ENCODE measurements at places on chromosomes 16 and 17. TPM values are rescaled to one million over a fixed set of nuclear protein-coding genes. Genes with fewer than 3 reads are reported as not detected.
A peak's percentile ranks its signal among the peaks of the same experiment; 100 is the strongest.

CACNG4 gene
- not detected for total RNA-seq

ABCC1 gene
- 95.7 TPM for total RNA-seq

WFIKKN2 gene
- total RNA-seq: not detected

CHRNB1 gene
- 6.6 TPM for total RNA-seq

C17orf50 gene
- total RNA-seq: not detected

KRT39 gene
- total RNA-seq: not detected

RNF222 gene
- total RNA-seq: not detected

GAS7 gene
- 0.18 TPM for total RNA-seq

TRPV3 gene
- 0.92 TPM for total RNA-seq

DNA sequence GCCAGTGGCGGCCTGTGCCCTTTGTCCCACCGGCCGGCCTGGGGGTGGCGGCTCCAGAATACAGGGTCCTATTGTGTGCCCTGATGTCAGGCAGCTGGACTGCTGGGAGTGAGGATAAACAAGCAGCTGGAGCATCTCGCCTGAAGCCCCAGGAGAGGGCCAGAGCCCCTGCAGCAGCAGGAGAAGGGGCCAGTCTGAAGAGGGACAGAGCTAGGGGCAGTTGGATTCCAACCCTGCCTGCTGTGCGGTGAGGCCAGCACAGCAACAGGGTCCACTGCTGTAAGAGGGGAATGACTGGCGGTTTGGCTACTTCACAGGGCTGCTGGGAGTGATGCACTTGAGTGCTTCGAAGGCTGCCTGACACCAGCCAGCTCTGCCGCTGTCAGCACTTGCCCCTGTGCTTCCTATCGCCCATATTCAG is 25.0 kb downstream of the RAB11FIP4 start:
- no peak for DNase-seq

DNA sequence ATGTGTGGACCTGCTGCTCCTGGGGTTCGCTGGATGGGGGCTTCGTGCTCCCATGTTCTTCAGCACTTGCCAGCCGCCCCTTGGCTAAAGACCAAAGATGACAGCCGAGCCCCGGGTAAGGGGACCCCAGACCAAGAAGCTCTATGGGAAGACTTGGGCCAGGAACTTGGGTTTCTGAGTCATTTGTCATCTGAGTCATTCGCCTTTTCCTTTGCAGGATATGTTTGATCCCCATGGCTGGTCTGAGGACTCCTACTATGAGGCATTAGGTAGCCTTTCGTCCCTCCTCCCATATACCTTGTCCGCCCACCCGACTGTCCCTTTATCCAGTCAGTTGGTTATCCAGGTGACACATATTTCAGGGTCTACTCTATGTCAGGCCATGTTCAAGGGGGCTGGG is 17.7 kb upstream of the ITGB4 start:
- DNase-seq: no peak

DNA sequence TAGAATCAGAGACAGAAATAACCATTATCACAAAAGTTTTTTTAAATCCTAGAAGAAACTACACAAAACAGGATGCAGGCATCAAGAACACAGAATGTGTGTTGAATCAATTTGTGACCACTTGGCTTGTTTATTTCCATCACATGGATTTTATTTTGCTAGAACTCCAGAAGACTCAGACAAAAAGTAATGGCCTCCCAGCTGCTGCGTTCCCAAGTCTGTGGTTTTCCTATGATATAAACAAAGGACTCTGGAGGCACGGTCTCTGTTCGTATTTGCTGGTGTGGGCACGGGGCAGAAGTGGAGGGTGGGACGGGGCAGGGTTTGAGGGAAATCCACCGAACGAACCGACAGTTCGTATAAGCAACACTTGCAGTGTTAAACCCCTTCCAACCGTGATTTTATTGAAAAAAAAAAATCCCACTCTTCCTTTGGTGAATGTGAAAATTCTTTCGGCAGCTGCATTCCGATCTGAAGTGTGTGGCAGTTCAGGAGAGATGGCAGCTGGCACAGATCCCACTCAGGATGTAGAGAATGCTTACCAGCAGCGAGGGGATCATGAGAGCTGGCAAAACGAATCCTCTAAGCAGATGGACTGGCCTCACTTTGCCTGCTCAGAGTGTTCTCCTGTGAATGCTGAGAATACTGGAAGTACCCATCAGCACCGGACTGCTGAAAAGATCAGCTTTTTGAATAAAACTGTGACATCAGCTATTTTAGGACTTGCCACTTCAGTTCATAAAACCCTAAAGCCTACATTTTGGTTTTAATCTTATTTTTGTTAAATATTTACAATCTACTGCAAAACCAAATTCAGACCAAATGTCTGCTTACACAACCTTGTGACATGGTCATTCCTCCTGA is 165.2 kb downstream of the VPS53 start:
- DNase-seq: no peak

- DNase-seq: peak; percentile 32
Observed at GRCh38 chr17:59154292-59154720, 680 bp downstream of the SKA2 start.

- no peak for DNase-seq
Observed at GRCh38 chr16:57828272-57829161, 26.2 kb upstream of the KIFC3 start.

DNA sequence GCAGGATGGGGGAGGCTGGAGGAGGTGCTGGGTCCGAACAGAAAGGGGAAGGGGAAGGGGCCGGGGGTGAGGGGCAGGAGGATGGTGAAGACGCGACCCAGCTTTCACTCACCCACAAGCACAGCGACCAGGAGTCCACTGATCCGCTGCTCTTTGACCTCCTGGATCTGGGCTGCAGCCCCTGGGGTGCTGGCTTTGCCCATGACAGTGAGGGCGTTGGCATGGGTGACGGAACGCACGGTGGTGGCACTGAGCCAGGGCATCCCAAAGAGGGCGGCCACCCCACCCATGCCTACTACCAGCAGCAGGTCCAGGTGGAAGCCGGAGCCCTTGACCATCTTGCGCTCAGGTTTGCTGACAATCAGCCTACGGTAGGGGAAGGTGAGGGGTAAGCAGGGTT is 14.9 kb downstream of the SLC4A1 start:
- DNase-seq: no peak

GRCh38 chr16:87819983-87820382 is 49.3 kb downstream of the SLC7A5 start:
- DNase-seq: no peak

DNA sequence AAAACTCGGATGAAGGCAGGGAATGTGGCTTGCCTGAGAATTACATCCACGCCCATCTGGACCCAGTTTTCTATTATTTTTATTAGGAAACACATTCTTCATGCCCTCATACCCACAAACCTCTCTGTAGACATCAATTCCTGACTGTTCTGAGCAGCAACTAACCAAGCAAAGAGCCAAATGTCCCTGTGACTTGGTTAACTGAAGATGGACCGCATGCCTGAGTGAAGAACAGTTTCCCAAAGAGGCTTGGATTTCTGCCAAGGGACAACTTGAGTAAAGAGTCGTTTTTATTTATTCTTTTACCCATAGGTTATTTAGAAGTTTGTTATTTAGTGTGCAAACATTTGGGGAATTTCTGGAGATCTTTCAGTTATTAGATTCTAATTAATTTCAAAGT is 259.8 kb downstream of the GRIN2A start:
- no peak for DNase-seq

GRCh38 chr17:40443196-40443987 is at the start of gene IGFBP4:
Gene IGFBP4 (plus strand): TSS chr17:40443450. CDS start chr17:40443736, 286 bp downstream.
- DNase-seq: peak; percentile 66

DNA sequence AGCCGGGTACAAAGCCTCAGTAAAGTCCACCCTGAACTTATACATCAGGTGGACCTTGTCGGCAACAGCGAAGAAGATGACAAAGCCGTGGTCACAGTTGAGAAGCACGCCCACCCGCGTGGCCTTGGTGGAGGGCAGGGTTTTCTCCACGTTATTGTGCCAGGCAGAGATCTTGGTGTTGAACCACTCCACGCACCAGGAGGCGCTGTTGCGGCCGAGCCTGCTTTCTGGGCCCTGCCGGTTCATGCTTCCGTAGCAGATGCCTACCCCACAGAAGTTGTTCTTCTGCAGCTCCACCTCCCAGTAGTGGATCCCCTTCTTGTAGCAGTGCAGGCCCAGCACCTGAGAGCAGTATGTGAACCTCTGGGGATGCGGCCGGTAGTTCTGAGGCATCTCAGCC is 22.1 kb downstream of the TRIM25 start:
- peak; percentile 23 for DNase-seq

- no peak for DNase-seq
Observed at GRCh38 chr17:37885136-37885535, 39.1 kb upstream of the TBC1D3K start.

DNA sequence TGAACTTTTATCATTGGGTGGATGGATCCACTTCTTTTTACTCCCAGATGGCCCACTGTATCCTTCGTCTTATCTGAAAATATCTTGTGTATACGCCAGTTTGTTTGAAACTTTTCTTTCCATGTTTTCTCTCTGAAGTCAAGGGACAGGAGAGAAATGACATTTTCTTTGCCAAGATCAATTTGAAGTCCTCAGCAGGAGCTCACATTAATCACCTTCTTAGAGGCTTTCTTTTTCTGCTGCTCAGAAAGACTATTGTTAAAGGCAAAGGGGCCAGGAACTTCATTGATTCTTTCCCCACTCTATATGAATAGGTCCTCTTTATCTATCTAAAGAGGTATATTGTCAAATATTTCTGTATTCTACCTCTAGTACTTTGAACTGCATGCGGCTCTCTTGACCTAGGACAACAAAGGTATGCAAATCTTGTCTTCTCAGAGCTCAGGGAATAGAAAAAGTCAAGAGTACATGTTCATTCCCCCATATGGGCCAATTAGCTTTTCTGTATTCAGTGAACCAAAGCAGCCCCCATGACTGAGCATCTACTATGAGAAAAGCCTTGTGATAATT is 583.3 kb downstream of the HS3ST4 start:
- no peak for DNase-seq

GRCh38 chr17:62303476-62303875 is 76.9 kb upstream of the EFCAB3 start:
- no peak for DNase-seq

DNA sequence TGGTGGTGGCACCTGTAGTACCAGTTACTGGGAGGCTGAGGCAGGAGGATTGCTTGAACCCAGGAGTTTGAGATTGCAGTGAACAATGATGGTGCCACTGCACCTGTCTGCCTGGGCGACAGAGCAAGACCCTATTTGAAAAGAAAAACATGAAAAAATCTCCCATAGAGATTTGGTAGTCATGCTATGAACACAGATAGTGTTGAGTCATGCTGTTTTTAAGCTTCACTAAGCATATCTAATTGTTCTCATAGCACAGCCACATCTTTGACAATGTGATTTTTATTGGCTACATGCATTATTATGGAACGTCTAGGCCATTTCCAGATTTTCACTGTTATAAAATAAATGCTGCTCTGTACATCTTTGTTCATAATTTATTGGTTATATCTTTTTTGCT is 6.0 kb downstream of the IL34 start:
- DNase-seq: no peak

GRCh38 chr17:60630352-60630751 is 30.4 kb downstream of the PPM1D start:
- DNase-seq: no peak

DNA sequence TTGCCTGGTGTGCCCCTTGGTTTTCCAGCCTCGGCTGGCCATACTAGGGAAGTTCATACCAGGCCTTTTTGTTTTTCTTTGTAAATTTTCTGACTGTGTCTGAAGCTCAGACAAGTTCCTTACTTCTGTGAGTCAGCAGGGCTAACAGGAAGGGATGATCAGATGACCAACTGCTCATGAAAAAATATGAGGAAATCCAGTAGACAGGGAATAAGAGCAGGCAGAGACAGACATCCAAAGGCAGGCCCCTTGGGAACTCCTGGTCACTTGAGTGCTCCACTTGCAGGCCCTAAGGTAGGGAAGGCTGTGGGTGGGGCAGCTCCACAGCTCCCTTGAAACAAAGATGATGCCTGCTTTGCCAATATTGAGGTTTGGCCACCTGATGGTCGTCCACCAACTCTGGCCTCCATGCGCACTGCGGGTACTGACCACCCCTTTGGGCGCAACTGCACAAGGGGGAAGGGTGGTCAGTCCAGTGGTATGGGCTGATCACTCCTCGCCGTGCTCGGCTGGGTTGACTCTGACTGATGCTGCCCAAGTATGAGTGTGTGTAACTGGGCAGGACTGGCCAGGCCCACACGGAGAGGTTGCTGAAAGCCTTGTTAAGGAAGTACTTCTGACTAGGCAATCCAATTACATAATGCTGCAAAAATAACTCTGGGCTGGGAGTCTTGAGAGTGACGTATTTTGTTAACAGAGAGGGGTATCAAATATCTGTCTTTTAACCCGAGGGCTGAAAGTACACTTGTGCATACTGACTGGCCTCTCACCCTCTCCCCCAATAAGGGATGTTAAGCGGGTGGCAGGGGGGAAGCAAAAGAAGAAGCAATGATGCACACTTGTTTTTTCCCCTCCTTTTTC is 20.8 kb upstream of the ZFHX3 start:
- no peak for DNase-seq

DNA sequence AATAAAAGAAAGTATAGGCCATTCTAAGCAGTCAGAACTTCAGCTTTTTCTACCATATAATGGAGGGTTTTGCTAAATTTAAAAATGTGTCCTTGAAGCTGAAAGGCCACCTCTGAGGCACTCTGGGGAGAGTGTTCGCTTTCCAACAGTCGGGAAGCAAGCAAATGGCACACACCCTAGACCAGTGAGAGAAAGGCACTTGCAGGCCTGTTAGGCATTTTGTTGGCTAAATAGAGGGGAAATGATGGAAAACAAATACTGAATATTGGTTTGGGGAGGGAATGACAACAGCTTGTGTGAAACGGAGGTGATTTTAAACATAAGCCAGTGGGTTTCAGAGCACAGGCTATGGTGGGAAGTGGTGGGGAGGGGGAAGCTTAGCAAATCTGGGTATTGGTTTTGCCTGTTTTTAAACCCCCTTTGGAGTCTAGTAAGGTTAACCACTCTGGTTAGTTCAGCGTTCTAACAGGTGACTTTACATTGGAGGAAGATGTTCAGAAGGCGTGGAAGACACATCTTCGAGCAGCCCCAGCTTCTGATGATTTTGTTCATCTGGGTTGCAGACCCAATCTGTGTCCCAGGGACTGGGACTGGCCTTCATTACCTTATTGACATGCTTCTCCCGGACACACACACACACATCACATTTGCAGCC is 90.5 kb downstream of the PRKCA start:
- DNase-seq: no peak

DNA sequence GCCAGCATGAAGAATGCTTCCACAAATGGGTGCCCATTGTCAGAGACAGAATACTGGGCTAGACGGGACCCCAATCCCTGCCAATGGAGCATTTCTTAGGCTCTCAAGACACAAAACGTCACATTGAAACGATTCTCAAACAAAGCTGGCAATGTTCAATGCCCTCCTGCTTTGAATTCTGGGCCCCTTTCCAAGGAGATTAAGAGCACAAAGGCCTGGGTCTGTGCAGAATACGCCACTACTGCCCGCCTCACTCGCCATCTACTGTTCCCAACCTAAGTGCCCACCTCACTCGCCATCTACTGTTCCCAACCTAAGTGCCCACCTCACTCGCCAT is 9.7 kb downstream of the CFAP20 start:
- DNase-seq: no peak

GRCh38 chr17:19387921-19388521 is 1.0 kb upstream of the MFAP4 start:
- DNase-seq: no peak

DNA sequence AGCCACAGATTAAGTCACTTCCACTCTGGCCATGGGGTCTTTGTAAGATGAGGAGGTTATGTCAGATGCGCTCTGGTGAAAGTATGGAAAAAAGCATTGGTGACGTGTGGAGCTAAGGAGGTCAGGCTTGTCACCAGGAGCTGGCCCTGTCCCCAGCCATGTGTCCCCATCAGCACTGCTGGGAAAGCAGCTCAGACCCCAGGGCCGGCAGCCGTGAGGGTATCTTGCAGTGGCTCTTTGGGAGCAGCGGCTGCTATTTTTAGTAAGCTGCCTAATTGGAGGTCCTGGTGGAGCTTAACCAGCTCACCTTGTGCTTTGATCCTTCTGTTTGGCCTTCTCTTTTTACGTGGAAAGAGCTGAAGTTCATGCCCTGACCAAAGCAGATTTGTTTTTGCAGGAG is 60.9 kb downstream of the MPRIP start:
- no peak for DNase-seq
